Fibroblast of the aortic adventitia (primary cell): ENCODE measurements at places on chromosomes 5 and 9.

DNA sequence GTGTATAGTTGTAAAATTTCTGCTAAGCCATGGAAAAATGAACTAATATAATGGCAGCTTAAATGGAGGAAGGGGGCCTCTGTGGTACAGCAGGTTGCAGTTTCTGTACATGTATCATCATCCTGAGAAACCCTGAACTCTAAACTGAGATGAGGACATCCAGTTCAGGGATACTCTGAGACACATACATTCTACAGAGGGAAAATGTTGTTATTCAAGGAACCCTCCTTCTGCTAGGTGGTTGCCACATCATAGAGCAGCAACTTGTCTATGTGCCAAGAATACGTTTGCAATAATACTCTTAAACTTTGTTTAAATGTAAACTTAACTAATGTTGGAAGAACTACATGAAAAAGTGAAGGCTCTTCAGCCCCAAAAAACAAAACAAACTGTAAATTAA, 1310.8 kb upstream of the WWC1 start:
- DNase-seq: no peak

DNA sequence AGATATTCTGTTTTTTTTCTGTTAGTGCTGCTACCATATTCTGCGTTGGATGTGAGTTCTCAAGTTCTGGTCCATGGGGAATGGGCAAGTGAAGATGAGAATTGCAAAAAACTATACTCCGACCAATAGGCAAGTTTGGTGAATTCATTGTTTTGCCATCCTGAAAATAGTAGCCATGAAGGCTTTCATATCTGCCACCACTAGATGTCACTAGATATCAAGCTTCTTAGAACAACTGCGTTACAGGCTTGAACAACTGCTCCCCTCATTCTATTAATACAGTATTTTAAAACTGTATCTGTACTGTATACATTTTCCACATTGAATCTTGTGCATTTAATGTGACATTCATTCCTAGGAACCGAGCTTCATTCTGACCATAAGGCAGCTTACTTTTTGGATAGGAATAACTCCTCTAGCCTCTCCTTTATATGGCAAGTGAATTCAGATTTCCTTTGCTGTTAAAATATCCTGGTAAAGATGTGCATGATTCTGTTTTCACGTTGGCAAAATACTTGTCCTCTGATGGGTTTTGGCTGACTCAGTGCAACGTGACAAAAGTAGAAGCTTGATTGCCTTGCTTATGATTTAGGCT, 163.6 kb downstream of the SREK1 start:
- peak; percentile 87 for DNase-seq

GRCh38 chr5:39024884-39025283, 49.3 kb downstream of the RICTOR start:
- DNase-seq: no peak

DNA sequence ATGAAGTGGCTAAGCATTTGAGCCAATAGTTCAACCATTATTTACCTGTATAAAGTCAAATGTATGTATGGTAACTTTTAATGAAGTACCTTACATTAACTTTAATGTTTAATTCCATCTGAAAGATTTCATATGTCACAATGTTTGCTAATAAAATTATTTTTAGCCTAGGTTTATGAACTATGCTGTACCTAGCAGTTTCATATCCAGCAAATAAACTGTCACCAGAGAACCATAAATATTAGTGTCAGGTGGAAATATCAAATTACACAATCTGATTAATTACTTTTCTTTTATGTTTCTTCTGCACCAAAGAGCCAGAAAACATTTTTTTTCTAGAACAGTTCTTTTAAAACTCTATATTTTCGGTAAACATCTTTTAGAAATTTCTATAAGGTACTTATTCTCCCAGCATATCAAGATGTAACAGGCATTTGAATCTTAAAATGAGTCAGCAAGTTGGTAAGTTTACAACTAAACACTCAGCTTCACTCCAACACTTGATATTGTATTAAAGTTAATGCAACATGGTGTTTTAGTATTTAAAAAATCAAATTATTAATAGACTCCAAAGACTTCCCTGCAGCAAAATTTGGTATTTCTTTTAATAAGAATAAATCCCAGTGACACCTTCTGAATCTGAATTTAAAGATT, 8.5 kb upstream of the CCDC192 start:
- DNase-seq: no peak

DNA sequence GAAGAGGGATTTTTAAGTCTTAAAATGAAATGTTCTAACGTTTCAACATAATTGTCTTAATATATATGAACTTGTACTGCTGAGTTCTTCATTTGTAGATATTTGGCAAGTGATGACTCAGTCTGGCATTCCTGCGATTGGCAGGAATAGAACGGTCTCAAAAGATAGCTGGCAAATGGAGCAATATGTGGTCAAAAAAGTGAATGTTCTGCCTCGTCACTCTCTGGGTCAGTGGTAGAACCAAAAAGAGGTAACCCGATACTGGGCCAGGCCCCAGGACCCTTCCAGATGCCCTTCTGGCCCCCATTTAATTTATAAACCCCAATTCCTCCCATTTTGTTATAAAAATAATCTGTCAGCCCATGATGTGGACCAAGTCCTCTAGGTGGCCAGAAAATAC, 39.2 kb downstream of the ZNF366 start:
- DNase-seq: peak; percentile 70

- no peak for DNase-seq
These were observed 38.8 kb upstream of the BOD1 start for GRCh38 chr5:173655196-173655797.

DNA sequence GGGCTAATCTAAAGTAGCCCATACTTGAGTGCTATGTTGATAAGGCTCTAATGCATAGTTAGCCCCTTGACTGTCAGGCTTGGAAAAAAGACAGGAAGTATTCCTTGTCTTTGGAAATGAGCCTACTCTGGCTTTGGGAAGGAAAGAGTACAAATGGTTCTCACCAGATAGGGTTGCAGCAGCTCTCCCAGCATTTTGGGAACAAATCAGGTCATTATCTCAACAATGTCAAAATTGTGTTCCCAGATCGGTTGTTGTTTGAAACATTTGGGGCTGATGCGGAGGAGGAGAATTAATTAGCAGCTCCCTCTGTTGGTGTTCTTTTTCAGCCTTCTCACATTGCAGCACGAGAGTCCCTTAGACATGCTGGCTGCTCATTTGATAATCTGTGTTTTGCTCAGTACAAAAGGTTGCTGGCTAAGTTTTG, 294.7 kb upstream of the DMRT1 start:
- peak; percentile 52 for DNase-seq

GRCh38 chr5:68557162-68557936, 341.8 kb downstream of the PIK3R1 start:
- peak; percentile 43 for DNase-seq

- DNase-seq: no peak
These were observed 14.9 kb downstream of the CMYA5 start for GRCh38 chr5:79704553-79704952.

DNA sequence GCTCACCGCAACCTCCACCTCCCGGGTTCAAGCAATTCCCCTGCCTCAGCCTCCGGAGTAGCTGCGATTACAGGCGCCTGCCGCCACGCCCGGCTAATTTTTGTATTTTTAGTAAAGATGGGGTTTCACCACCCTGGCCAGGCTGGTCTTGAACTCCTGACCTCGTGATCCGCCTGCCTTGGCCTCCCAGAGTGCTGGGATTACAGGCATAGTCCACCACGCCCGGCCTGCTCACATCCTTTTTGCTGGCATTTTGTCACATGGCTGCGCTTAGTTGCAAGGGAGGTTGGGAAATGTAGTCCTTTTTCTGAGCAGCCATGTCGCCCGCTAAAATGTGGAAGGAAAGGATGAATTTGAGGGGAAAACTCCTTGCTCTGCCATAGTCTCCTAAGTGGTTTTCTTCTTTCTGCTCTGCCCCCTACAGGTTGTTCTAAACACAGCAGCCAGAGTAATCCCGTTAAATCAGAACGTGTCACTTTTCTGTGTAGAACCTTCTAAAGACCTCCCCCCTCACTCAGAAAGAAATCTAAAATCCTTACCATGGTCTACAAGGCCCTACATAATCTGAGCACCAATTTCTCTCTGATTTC, 57.8 kb upstream of the HSPA9 start:
- DNase-seq: peak; percentile 85

GRCh38 chr9:111161015-111161415, 122.7 kb upstream of the LPAR1 start:
- DNase-seq: peak; percentile 81

DNA sequence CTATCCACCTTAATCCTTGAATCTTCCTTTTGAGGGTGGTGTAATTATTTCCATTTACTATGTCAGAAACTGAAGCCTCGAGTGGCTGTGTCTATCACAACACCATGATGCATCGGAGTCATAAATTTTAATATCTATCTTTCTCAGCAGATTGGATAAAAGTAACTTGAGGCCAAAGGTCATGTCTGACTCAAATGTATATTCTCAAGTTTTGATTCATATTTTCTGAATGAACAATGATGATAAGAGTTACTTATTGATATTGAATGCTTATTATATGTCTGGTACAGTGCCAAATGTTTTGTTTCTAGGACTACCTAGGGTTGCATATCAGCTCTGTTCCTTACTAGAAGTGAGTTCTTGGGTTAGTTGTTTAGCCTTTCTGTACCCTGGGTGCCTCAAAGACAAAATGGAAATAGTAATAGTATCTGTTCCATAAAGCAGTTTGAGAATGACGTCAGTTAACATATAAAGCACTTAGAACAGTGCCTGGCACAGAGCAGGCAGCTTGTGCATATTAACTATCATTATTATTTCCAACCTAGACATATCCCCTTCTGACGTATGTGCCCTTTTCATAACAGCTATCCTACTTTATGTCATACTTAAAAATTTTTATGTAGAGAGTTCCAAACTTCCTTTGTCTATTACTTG, 42.6 kb downstream of the PRDM6 start:
- no peak for DNase-seq

DNA sequence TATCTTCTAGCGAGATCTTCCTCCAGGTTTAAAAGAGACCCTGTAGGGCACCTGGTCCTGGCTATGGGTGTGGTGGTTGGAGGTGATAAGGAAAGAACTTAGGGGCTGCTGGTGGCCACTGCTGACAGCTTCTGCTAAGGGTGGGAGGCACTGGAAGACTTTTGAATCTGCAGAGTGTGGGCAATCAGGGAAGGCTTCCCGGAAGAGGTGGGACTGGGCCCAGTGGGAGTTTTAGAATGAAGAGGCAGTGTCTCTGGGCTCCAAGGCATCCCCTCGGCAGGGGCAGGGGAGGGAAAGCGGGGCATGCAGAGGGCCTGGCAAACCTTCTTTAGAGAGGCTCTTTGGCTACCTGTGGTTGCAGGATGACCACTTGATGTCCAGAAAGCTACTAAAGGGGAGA, 23.0 kb upstream of the DAB2IP start:
- DNase-seq: no peak

- no peak for DNase-seq
These were observed 4.2 kb upstream of the CA9 start for GRCh38 chr9:35669331-35670145.

DNA sequence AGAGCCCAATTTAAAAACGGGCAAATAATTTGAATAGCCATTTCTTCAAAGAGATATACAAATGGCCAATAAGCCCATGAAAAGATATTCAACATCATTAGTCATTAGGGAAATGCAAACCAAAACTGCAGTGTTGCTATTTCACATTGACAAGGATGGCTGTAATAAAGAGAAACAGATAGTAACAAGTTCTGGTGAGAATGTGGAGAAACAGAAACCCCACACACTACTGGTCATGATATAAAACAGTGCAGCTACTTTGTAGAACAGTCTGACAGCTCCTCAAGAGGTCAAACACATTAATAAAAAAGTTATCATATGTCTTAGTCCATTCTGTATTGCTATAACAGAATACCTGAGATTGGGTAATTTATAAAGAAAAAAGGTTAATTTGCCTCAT, 237.0 kb upstream of the GRAMD2B start:
- DNase-seq: no peak

DNA sequence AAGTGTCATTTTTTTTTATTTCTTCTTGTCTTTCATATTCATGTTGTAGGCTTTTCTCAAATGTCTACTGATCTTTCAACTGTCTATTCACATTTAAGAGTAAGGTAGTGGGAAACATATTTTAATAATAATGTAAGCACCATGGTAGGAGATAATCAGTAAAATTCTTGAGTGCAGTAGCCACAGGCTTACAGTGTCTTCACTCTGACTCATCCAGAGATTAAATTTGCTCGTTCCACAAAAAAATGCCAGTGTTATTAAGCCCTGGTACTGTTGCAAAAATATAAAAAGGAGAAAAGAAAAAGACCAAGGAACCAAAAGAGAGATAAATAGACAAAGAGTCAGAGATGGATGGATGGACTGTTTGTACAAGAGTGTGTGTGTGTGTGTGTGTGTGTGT, 43.0 kb downstream of the PARP8 start:
- peak; percentile 50 for DNase-seq

- DNase-seq: peak; percentile 86
These were observed 92.7 kb downstream of the COL5A1 start for GRCh38 chr9:134734270-134734669.

GRCh38 chr9:127083138-127083980, 39.1 kb downstream of the ANGPTL2 start:
- DNase-seq: no peak

DNA sequence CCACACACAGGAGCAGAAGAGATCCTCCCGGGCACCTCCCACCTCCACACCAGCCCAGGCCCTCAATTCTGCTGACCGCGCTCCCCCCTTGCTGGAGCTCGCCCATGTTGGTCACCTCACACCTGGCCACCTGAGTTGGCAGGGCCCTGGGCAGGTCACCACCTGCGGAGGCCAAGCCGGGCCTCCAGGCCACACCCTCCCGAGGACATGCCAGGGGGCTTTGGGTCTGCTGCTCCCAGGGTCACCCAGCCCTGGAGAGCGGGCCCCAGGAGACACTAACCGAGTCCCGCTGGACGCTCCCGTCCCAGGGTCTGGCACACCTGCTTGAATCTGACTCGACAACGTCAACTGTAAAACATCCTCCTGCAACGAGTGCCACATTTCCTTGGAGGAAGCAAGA, 2.1 kb downstream of the SOHLH1 start:
- no peak for DNase-seq

DNA sequence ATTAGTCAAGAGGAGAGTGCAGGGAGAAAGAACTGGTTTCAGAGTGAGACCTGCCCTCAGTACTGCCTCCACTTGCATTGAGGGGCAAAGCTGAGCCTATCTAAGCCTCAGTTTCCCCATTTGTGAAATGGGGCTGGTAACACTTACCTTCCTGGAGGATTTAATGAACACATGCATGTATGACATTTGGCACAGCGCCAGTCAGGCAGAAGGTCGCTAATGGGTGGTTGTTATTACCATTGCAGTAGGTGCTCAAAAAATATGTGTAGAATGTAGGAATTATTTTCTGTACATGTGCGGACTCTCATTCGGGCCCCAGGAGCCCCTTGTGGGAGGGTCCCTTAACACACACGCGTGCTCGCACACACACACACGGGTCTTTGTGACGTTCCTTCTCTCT, 10.9 kb downstream of the FAT2 start:
- DNase-seq: no peak

DNA sequence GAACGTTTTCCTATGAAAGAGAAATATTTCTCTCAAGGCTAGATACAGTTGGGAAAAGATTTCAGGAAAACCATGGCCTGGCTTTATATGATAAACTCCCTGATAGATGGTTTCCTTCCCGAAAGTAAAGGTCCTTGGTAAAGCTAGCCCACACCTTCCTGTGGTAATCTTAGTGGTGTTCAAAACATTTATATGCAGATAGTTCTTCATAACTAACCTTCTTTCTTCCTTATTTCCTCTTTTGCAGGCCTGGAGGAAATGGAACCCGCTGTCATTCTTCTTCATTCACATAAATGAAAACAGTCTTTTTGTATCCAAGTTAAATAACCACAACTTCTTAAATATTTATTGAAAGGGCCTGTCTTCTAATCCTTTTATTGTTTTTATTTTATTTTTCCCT, 474.0 kb upstream of the ACTBL2 start:
- DNase-seq: no peak
